Lung microvascular endothelial cell (primary cell): ENCODE measurements at places on chromosomes 2 and 18. TPM values are rescaled to one million over a fixed set of nuclear protein-coding genes. Genes with fewer than 3 reads are reported as not detected.

GRCh38 chr2:193566276-193566675, 1371.5 kb upstream of the TMEFF2 start:
- no peak for DNase-seq

DNA sequence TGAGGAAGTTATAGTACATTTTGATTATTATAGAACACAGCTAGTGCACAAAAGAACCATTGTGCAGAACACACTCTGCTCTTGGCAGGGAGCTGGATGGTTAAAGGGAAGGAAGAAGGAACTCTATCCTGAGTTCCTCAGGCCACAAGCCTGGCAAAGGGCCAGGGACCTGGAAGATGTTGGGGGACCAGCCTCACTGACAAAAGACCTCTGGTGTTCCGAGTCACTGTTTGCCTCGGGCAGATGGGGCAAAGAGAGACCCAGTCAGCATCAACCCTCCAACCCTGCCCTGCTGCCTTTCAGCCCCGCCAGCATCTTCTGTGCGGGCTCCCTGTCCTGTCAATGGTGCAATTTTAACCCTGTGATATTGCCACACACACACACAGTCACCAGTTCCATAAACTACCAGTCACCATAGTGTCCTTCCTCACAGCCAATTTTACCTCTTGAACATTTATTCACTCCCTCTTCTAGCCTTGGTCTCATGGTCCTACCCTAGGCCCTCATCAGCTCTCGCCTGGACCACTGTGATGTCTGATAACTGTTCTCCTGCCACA, 21.9 kb downstream of the NEMP2 start:
- no peak for DNase-seq

DNA sequence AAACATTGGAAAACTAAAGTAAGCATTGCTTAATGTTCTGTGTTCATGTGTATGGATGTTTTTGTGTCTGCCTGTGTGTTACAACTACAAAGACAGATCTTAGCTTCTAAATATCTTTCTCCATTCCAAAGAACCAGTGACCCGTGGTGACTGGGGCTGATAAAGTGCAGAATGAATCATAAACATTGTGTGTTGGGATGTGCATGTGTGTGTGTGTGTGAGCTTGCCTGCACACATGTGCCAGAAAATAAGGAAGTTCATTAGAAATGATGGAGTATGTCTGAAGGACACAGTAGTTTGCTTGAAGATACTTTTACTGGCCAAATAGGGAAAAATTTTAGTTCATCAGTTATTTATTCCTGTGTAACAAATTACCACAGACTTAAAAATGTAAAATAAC, 756.6 kb upstream of the CELF4 start:
- DNase-seq = no peak

DNA sequence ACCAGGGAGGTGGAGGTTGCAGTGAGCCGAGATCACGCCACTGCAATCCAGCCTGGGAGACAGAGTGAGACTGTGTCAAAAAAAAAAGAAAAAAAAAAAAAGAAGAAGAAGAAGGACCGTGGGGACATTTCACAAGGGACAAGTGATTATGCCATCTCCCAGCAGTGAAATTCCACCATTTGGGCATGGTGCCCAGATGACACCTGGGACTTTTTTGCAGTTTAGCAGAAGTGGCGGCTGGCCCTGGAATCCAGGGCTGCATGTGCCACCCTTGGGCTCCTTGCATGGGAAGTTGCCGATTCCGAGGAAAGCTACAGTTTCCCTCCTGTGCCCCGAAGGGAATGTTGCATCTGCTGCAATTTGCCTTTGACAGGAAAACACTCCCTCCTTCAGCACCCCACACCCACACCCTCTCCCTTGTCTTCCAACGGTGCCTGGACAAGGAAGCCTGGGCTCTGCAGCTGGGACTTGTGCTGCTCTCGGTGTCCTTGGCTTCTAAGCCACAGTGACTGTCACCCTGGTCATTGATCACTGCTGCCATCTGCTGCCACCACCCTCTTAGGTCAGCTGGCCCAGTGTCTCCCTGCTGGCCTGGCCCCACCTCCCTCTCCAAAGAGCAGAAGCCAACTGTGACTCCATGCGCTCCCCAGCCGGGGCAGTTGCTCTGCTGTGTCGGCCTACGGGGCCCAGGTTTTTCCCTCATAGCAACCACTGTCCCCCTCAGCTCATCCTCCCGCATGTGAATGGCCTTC, 56.4 kb upstream of the LRRC30 start:
- no peak for DNase-seq

DNA sequence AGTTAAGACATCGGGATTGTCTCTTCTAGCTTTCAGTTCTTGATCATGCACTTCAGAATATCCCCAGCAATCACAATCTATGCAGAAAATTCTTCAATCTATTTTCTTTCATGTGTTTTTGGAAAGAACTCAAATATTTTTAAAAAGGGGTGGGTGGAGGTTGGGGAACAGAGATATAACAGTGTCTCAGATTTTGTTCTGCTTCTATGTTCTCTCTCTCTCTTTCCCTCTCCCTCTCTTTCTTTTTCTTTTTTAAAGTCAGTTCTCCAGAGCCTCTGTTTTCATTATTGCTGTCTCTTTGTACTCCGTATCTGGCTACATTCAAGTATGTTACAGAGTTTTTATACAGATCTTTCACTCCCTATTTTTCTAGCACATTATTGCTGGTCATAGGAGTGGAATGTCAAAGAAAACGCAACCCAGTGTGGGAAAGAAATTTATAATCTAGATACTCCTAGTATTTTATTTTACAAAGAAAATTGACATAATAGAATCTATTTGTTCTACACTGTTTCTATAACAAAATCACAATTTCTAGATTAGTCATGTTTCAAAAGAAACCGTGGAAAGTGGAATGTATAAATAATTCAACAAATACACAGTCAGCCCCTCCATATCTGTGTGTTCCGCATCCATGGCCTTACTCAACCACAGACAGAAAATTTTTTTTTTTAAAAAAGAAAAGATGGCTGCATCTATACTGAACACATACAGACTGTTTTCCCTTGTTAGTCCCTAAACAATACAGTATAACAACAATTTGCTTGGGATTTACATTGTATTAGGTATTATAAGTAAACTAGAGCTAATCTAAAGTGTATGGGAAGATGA, 11.2 kb upstream of the NEMP2 start:
- DNase-seq = no peak

The EFEMP1 gene
- total RNA-seq = 4,716 and 9,992 TPM in 2 replicates

- no peak for DNase-seq
Measured at GRCh38 chr18:25072205-25072604, 279.8 kb downstream of the ZNF521 start.

The LRP1B gene
- total RNA-seq = under 0.01 TPM in 1 of 2 replicates, not detected in the other

DNA sequence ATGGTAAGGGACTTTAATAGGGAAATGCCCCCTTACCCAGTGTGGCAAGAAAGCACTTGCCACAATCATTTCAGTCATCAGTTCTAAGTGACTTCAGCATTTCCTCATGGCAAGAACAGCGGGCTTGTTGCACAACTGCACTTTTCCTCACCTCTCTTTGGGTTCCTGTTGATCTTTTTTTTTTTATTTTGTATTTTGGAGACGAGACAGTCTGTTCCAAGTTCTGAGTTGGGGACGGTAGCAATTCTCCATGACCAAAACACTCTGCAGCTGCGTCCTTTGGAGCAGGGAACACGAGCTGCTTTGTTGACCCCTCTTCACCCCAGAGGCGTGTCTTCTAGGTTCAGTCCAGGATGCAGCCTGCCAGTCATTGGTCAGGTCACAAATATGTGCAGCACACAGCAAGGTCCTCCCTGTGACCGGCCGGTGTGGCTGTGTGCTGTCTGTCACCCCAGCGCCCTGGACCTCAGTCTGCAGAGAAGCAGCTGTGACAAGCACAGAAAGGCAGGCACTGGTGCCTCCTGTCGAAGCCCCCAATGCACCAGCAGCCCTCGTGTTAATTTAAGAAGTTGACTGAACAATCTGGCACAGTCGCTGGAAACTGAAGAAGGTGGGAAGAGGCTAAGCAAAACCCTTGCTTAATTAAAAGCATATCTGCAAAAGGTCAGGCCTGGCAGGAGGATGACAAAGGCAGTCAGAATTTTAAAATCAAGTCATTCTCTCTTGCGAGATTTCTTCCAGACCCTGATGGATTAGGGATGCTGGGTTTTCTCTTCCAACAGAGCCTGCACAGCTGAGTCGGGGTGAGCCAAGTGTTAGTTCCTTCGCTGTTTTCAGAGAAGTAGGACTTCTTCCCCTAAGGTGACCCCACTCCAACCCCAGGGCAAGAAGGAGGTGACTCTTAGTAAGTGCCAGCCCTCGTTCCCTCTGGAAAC, 96.7 kb upstream of the COPS8 start:
- peak; percentile 18 for DNase-seq

The KIF1A gene
- under 0.01 and 0.20 TPM in 2 replicates for total RNA-seq

DNA sequence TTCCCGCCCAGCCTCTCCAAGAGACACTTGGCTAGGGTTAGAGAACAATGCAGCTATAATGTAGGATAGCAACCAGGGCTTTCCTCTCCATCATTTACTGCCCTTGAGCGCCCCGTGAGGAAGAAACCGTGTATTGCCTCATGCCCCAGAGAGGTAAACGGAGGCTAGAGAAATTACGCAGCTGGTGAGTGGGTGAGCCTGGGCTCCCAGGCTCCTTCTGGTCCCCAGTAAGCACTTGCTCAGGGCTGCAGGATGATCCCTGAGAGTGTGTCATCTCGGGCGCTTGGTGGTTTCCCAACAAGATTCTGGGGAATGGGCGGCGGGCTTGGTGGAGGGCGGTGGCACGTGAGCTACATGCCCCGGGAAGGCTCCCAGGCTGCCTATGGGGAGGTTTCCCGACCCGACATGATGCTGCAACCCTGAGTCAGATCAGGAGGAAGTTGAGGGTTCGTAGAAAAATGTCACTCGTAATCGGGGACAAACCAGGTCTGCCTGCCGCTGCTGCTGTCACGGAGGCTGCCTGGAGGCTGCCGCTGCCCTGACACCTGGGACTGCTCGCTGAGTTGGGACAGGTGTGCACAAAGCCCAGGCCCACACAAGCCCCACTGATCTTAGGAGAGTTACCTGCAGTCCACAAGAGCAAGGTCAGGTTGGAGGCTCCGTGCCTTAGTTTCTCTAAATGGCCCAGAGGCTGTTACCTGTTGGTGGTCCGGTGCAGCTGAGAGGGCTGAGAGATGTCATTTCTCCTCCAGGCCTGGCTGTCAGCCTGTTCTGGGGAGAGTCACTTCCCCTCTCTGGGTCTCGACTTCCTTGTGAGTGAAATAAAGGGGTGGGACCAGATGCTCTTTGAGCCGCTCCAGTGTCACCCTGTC, at the start of gene GPR55:
Gene GPR55 (minus strand): TSS at position 773 of the 872 bp plus-strand sequence. CDS start 14,280 bp downstream, outside the sequence.
- DNase-seq = no peak
